ENCODE measurements at places on chromosomes 3 and 15.

DNA sequence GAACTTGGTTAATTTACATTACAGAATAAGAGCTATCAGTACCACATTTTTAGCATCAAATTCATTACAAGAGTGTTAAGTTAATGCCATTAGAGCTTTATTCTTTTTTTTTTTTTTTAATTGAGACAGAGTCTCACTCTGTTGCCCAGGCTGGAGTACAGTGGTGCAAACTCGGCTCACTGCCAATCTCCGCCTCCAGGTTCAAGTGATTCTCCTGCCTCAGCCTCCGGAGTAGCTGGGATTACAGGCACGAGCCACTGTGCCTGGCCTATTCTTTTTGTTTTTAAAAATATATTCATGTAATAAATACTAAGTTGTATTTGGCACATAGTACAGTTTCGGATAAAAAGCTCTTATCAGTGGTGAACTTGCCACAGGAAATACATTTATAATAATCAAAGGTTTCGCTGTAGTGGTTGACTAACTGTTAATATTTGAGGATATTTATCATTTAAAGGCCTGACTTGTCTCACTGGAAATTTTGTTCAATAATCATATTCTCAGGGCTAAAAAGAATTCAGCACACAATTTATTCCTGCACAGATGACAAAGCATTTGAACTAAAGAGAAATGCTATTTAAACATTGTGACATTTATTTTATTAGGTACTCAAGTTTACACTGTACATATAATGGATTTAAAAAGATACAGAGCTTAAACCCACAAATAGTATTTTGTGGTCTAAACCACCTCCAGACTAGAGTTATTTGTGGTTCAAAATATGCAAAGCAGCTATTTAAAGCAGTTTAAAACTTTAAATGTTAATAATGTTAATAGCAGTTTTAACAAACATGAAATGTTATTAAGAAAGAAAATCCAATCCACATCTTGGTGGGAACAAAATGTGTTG is 6.1 kb upstream of the LEKR1 start:
- no peaks in the 10 kb centered on the region for H3K36me3 ChIP-seq
- no peaks in the 10 kb centered on the region for H3K27me3 ChIP-seq
- H3K27ac ChIP-seq: no peak overlapping the region
- no peak overlapping the region for H3K4me3 ChIP-seq
- no peak for DNase-seq

DNA sequence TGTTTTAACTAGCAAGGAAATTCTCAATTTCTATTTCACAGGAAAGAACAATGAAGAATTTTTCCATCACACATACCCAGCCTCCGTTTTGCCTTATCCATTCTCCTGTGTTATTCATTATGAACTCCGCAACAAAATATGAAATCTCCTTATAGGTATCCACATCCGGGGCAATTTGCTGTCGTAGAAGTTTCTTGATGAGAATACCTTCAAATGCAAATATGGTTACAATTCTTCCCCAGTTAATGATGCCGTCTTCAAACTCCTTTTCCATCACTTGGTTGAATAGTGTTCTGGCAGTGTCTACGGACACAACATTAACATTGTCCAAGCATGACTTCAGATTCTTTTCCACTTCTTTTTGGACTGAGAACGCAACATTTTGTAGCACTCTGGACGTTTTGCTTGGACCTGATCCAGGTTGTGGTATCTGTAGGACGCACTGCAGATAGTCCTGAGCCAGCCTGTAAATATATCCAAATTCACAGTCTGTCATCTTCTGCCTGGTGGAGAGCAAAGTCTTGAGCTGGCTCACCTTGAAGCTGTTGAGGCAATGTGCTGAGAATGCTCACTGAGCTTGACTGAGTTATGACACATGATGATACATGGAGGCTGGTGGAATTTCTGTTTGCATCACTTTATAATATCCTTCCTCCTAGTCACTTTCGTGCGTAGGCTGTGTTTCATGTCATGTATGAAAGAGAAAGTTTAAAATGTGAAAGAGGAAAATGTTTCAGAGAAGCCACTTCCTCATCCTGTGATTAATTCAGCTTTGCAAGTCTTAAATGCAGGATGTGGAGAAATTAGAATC is at the start of gene BCL2A1:
Gene BCL2A1, minus strand, starts transcription at position 573 of the 811 bp plus-strand sequence. Its CDS starts 77 bp downstream, at position 496.
- no peaks in the 10 kb centered on the region for H3K27me3 ChIP-seq
- DNase-seq: peak; percentile 37
- peak within 1 kb of the TSS; percentile 63 for H3K27ac ChIP-seq
- peak within 1 kb of the TSS; percentile 59 for H3K4me3 ChIP-seq
- no peaks in the 10 kb centered on the region for H3K36me3 ChIP-seq

DNA sequence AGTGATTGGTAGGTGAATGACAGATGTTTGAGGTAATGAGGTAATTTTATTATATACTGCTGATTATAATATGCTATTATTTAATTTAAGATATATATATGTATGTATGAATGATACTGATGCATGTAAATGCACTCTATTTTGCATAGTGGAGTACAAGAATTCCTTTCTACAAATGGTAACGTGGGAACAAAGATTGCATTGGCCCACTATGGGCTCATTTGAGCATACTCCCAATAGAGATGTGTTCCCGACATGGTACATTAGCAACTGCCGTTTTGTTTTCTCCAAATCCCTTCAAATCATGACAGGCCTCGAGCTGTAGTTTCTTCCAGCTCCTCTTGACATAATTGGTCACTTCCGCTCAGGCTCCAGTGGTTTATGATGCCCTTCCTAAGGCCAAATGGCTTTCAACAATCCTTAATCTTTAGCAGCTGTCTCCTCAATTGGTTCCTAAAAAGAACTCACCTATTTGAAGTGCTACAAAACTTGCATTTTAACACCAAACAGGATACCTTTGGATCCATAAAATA is 266.1 kb downstream of the ADAMTSL3 start:
- no peaks in the 10 kb centered on the region for H3K27me3 ChIP-seq
- H3K36me3 ChIP-seq: no peaks in the 10 kb centered on the region
- no peak for DNase-seq
- H3K27ac ChIP-seq: no peak overlapping the region

DNA sequence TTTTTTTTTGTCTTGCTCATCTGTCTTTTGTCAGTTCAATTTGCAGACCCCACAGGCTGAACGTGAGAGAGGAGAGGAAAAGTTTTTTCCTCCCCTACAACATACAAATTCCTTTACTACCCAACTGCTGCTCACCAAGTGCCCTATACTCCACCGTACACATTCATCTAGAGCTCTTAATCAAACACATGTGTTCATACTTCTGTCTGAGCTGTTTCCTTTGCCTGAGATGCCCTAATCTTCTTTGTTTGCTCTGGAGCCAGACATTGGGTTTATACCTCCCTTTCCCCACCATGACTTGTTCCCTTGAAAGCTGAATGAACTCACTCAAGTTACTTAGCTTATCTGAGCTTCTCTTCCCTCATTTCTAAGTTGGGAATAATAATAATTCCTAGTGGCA is 122.7 kb upstream of the RASGRP1 start:
- H3K27ac ChIP-seq: peak overlapping the region; percentile 66
- H3K4me3 ChIP-seq: no peak overlapping the region
- no peaks in the 10 kb centered on the region for H3K36me3 ChIP-seq
- H3K27me3 ChIP-seq: no peaks in the 10 kb centered on the region
- H3K4me1 ChIP-seq: peaks cover 91% of the 10 kb centered on the region

- DNase-seq: no peak
- H3K4me3 ChIP-seq: no peak overlapping the region
- H3K27me3 ChIP-seq: no peaks in the 10 kb centered on the region
- no peak overlapping the region for H3K27ac ChIP-seq
Measured at GRCh38 chr3:196496183-196496582, 7.4 kb downstream of the RNF168 start.

GRCh38 chr3:156659260-156659659 is 15.1 kb upstream of the TIPARP start:
- H3K27me3 ChIP-seq: no peaks in the 10 kb centered on the region
- no peak for DNase-seq
- H3K4me1 ChIP-seq: peaks cover 4% of the 10 kb centered on the region
- no peaks in the 10 kb centered on the region for H3K36me3 ChIP-seq
- H3K4me3 ChIP-seq: no peak overlapping the region
- no peak overlapping the region for H3K27ac ChIP-seq

DNA sequence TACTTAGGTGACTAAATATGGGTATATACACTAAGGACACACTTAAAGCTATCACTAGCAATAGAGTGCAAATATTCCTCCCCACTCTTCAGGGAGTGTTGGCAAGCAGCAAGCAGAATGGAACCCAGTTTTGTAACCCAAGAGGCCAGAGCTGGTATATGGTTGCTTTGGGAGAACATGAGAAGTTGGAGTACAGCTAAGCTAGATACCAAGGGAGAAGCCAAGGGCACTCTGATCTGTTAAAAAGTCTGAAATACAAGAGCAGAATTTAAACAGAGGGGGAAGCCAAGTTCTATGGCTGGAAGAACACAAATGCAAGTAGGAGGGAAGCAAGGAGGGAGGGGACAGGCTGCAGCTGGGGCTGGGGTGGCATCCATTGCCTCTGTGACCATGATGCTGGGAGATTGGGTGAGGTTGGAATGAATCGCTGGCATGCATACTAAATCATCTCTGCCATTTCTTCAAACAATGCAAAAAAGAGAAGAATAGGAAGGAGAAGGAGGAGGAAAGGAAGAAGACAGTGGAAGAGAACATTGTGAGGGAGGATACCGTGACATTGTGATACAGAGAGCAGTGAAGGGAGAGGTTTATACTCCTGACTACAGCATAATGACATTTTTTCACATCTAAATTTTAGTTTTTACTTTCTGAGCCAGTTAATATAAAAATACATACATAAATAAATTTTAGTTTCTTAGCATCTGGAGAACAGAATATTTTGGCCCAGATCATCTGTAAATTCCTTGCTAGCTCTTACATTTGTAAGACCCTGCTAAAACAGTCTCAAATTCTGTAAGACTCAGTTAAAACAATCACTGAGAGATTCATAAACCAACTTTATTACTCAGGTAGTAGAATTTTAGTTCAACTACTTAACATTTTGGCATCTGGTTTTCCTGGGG is 9.0 kb upstream of the ANXA2 start:
- H3K36me3 ChIP-seq: no peaks in the 10 kb centered on the region
- H3K27ac ChIP-seq: no peak overlapping the region
- no peak overlapping the region for H3K4me3 ChIP-seq
- no peaks in the 10 kb centered on the region for H3K27me3 ChIP-seq
- no peak for DNase-seq

GRCh38 chr3:143525408-143525807 is 322.9 kb downstream of the SLC9A9 start:
- no peaks in the 10 kb centered on the region for H3K36me3 ChIP-seq
- no peak overlapping the region for H3K27ac ChIP-seq
- H3K27me3 ChIP-seq: no peaks in the 10 kb centered on the region
- DNase-seq: no peak
- no peak overlapping the region for H3K4me3 ChIP-seq

GRCh38 chr3:39189150-39189958 is 3.0 kb downstream of the XIRP1 start:
- no peak overlapping the region for H3K4me3 ChIP-seq
- H3K27me3 ChIP-seq: no peaks in the 10 kb centered on the region
- H3K36me3 ChIP-seq: no peaks in the 10 kb centered on the region
- peaks cover 6% of the 10 kb centered on the region for H3K4me1 ChIP-seq
- no peak for DNase-seq

GRCh38 chr3:45218578-45219390 is 7.3 kb downstream of the TMEM158 start:
- no peak for DNase-seq
- H3K27me3 ChIP-seq: peaks cover 25% of the 10 kb centered on the region
- H3K4me3 ChIP-seq: no peak overlapping the region
- H3K36me3 ChIP-seq: no peaks in the 10 kb centered on the region
- no peak overlapping the region for H3K27ac ChIP-seq
- no peaks in the 10 kb centered on the region for H3K4me1 ChIP-seq

- H3K4me3 ChIP-seq: no peak overlapping the region
- H3K27me3 ChIP-seq: no peaks in the 10 kb centered on the region
- H3K4me1 ChIP-seq: no peaks in the 10 kb centered on the region
Measured at GRCh38 chr3:193271101-193271840, 30.2 kb downstream of the PLAAT1 start.

- DNase-seq: no peak
- H3K4me1 ChIP-seq: no peaks in the 10 kb centered on the region
- no peaks in the 10 kb centered on the region for H3K27me3 ChIP-seq
- H3K36me3 ChIP-seq: no peaks in the 10 kb centered on the region
Measured at GRCh38 chr15:99126930-99127329, 22.1 kb downstream of the SYNM start.

- DNase-seq: no peak
- H3K4me1 ChIP-seq: no peaks in the 10 kb centered on the region
- no peak overlapping the region for H3K27ac ChIP-seq
- H3K4me3 ChIP-seq: no peak overlapping the region
- H3K27me3 ChIP-seq: no peaks in the 10 kb centered on the region
- H3K36me3 ChIP-seq: no peaks in the 10 kb centered on the region
Measured at GRCh38 chr15:86268558-86268957, 188.9 kb downstream of the AGBL1 start.

DNA sequence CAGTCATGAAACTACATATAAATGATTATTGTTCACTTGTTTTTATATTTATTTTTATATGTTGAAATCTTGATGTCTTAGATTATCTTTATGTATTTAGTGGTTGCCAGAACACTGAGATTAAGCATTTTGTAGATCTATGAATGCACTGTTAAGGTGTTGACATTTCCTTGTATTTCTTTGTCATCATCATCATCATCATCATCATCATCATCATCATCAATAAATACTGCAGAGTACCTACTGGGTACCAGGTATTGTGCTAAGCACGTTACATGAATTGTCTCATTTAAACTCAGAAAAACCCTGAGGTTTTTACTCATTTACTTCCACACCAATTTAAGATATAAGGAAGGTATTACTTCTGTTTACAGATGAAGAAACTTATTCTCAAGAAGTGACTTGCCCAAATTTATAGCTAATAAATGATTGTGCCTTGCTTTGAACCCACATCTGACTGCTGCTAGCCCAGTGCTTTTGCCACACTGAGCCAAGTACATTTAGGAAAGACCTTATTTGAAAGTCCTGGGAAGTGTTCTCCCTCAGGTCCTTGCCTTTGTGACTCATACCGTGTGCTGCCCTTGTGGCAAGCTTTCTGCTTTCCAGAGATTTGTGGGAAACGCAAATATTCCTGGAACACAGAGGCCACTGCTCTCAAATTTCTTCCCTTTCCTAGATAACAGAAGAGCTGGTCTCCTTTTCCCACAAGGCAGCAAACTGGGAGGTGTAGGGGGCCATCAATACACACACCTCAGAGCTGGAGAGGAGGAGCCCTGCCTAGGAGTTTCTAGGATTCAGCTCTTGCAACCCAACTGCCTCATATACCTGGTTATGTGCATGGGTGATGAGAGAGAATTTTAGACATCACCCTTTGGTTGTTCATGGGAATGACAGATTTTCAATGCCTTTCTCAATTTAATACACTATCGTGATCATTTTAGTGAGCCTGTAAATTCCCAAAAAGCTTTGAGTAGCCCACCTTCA is 115.4 kb upstream of the C15orf61 start:
- no peaks in the 10 kb centered on the region for H3K36me3 ChIP-seq
- no peak overlapping the region for H3K4me3 ChIP-seq
- no peak overlapping the region for H3K27ac ChIP-seq
- no peak for DNase-seq

GRCh38 chr3:187849016-187849654 is 103.9 kb upstream of the BCL6 start:
- no peaks in the 10 kb centered on the region for H3K4me1 ChIP-seq
- H3K4me3 ChIP-seq: no peak overlapping the region
- DNase-seq: no peak
- H3K27ac ChIP-seq: no peak overlapping the region
- H3K36me3 ChIP-seq: no peaks in the 10 kb centered on the region
- no peaks in the 10 kb centered on the region for H3K27me3 ChIP-seq
